ENCODE measurements at places on chromosomes 4 and X.

DNA sequence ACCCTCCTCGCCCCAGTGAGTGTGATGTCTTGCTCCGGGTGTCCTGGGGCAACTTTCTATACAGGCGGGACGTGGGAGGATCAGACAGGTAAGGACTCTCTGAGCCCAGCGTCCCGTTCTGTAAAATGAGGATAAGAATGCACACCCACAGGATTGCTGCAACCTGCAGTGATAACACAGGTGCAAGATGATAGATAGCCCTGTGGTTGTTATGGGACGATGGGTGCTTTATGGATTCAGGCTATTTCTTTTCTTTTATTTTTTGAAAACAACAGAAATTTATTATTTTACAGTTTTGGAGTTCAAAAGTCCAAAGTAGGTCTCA is 28.6 kb downstream of the BEX3 start:
- no peak for DNase-seq

GRCh38 chr4:70747874-70748273 is 26.1 kb downstream of the RUFY3 start:
- no peak for DNase-seq

DNA sequence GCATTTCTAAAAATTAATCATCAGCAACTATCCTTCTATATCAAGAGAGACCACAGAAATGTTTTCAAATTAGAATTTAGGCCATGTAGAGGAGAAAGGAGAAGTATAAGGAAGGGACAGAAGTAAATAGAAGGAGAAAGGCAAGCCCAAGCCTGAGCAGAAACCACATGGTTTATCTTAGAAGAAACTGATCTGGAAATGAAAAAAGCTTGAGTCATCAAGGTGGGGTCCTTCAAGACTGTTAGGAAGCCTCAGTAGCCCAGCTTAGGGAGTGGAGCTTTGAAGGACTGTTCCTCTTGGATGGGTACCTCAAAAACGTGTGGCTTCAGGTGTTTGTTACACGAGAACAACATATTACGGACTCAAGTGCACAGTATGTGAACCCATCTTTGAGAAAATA is 4.5 kb downstream of the BMX start:
- DNase-seq, result no peak

DNA sequence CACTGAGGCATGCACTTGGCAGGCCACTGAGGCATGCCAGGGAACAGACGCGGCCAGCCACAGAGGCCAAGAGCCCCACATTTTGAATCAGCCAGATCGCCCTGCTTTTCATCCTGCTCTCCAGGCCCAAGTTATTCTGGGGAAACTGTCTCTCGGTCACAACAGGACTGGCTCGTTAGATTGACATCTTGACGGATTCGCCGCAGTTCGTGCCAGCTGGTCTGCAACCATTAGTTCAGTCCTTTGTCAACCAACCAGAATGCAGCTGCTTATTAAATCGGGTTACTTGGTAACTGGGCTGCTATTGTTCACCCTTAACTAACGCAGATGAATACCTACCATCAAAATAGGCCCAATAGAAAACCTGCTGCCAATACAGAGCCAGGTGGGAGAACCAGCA is 16.7 kb downstream of the CLDN34 start:
- DNase-seq, result no peak

DNA sequence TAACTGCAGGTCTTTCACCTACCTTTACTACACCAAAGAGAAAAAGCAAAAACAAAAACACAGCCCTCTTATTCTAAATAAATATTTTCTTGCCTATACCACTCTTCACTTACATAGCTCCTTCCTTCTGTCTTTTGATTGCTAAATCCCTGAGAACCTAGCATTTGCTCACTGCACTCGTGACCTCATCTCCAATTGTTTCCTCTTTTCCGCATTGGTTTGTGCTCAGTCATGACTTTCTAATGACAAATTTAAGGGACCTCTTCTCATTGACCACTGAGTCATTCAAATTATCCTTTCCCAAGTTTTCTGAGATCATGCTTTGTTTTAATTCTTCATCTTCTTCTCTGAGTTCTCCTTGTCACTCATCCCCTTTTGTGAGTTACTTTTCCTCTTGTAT is 1697.1 kb downstream of the STIM2 start:
- no peak for DNase-seq

- DNase-seq, result no peak
Observed at GRCh38 chr4:675980-676870, 1.9 kb downstream of the MYL5 start.

DNA sequence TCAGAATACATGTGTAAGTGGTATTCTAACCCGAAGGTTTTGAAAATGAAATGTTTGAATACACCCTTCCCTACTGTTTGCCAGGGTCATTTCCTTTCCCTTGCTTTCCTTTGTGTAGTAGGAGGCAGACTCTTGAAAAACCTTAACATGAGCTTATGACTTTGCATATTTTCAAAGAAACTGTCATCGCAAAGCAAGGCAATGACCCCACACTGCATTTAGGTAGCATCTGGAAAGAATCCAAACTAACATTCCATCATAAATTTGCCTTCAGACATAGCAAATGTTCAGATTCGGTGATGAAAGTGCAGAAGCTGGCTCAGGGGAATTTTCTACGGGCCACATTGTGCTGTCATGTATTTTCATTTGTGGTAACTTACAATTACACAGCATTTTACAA is 32.3 kb downstream of the SH2D1A start:
- DNase-seq, result no peak

GRCh38 chr4:150973626-150974251 is 41.3 kb downstream of the LRBA start:
- no peak for DNase-seq

- DNase-seq, result no peak
Observed at GRCh38 chr4:48589098-48589445, 99.0 kb downstream of the ZAR1 start.

DNA sequence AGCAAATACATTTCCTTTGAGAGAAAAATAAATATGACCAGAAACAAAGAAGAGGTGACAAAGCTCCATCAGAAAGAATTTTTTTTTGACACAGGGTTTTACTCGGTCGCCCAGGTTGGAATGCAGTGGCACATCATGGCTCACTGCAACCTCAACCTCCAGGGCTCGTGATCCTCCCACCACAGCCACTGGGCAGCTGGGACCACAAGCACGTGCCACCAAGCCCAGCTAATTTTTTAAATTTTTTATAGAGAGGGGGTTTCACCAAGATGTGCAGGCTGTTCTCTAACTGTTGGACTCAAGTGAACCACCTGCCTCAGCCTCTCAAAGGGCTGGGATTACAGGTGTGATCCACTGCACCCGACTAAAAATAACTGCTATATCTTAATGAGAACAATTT is 10.3 kb downstream of the ADH5 start:
- no peak for DNase-seq

DNA sequence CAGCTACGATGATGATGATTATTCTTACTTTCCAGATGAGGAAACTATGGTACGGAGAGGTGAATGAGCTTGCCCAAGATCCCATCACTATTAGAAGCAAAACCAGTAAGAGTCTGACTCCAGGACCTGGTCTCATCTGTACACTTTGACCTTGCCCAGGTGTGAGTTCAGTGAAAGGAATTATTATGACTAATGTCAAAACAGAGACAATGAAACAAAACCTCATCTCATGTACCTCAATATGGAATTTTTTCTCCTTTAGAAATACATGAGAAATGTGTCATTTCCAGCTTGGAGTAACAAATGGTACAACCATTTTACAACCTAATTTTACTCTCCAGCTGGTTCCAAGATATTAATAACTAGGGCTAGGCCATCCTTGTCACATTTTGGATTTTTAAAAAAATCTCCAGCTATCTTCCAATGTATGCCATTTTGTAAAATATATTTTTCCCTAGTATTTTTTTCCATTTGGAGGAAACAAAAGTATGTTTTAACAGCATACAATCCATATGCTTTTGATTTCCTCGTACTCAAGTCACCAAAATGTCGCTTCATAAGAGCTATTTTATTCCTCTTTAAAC is 213.8 kb downstream of the PTTG2 start:
- no peak for DNase-seq

GRCh38 chr4:26083987-26084386 is 170.0 kb downstream of the SMIM20 start:
- DNase-seq, result no peak

GRCh38 chrX:130575831-130576389 is 174.1 kb downstream of the RBMX2 start:
- DNase-seq, result no peak

All from cortex of kidney (tissue), 1 donor.